ENCODE measurements at places on chromosomes 5 and 9. TPM values are rescaled to one million over a fixed set of nuclear protein-coding genes. Genes with fewer than 3 reads are reported as not detected.

Gene SH3GLB2
- total RNA-seq, result 42.1 TPM

Gene BAAT
- 0.19 TPM for total RNA-seq

Gene RARS1
- 61.8 TPM for total RNA-seq

Gene TMEM174
- total RNA-seq, result not detected

Gene SHB
- total RNA-seq, result 27.1 TPM

Gene TMOD1
- total RNA-seq, result 0.25 TPM

Gene NANS
- total RNA-seq, result 77.9 TPM

Gene LVRN
- 0.11 TPM for total RNA-seq
